Activated CD8-positive, alpha-beta T cell treated with anti-CD3 and anti-CD28 coated beads for 36 hours (primary cell): ENCODE measurements at places on chromosomes 2 and 18. TPM values are rescaled to one million over a fixed set of nuclear protein-coding genes. Genes with fewer than 3 reads are reported as not detected.

The HOXD13 gene
- total RNA-seq: not detected

The HES6 gene
- total RNA-seq: 5.6 TPM

The MROH2A gene
- not detected for total RNA-seq

The ZAP70 gene
- total RNA-seq: 218 TPM

The ALKAL2 gene
- not detected for total RNA-seq

The MARCHF4 gene
- total RNA-seq: not detected

The PDE11A gene
- not detected for total RNA-seq

The ZNF804A gene
- not detected for total RNA-seq

DNA sequence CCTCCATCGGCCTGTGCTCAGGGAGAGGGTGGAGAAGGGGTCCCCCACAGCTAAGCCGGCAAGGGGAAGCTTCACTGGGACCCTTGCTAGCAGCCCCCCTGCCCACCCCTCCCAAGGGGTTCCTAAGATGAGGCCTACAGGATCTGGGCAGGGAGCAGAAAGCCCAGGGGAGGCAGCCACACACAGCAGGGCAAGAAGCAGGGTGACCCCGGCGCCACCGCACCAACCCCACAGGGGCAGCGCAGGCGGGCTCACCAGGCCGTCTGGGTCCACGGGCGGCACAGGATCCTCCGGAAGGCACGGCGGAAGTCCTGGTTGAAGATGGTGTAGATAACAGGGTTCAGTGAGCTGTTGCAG lies 1.8 kb downstream of the ADRA2B start:
- peaks cover 10% of the 10 kb centered on the region for H3K27me3 ChIP-seq
- H3K36me3 ChIP-seq: no peaks in the 10 kb centered on the region
- H3K4me3 ChIP-seq: no peak overlapping the region
- H3K27ac ChIP-seq: no peak overlapping the region
- H3K4me1 ChIP-seq: peaks cover 10% of the 10 kb centered on the region

DNA sequence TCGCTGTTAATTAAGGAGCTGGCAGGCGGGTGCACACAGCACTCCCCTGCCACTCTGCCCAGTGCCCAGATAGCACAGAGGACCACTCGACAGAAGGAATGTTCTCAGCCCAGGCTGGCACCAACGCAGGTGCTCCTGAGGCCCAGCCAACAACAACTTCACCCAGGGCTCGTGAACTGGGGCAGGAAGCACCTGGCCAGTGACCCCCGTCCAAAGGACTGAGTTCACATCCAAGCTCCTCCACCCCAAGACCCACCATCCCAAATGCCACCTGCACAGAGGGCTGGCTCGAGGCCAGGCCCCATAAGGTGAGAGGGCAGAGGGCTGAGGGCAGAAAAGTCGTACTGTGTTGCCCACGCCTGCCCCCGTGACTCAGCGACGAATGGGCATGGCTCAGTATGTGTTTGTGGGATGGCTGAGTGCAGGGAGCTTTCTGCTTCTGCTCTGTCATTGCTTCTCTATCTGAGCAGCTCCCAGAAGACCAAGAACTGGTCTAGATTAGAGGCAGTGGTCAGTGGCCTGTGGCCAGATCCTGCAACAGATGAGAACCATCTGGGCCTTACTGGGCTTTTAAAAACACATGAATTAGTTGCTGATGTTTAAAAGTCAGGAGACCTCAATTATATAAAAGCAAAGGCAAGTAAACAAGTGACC lies 68.4 kb downstream of the POLR1A start:
- H3K27me3 ChIP-seq: no peaks in the 10 kb centered on the region
- peaks cover 86% of the 10 kb centered on the region for H3K4me1 ChIP-seq
- H3K36me3 ChIP-seq: peaks cover 76% of the 10 kb centered on the region

DNA sequence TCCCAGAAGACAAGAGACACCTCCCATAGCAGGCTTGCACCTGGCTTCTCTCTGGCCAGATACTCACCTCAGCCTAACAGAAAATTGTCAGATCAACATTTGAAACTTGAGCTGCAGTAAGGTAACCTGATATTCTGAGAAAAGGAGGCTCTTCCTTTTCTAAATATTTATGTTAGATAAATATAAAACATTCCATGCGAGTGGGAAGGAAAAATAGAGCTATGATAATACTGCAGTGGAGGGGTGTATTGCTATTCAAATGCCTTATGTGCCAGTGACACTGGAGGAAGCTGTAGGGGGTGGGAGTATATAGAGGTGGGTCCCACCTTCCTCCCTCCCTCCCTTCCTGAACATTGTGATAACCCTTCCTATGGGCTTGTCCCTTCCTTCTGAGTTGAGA lies 515.5 kb upstream of the CHAC2 start:
- DNase-seq: no peak
- H3K27me3 ChIP-seq: no peaks in the 10 kb centered on the region
- H3K4me1 ChIP-seq: no peaks in the 10 kb centered on the region
- H3K27ac ChIP-seq: no peak overlapping the region
- no peaks in the 10 kb centered on the region for H3K36me3 ChIP-seq
- H3K4me3 ChIP-seq: no peak overlapping the region

GRCh38 chr2:68388358-68388757 lies 23.3 kb downstream of the PLEK start:
- peak overlapping the region; percentile 89 for H3K27ac ChIP-seq
- H3K36me3 ChIP-seq: no peaks in the 10 kb centered on the region
- H3K4me3 ChIP-seq: peak overlapping the region; percentile 33
- no peaks in the 10 kb centered on the region for H3K27me3 ChIP-seq

DNA sequence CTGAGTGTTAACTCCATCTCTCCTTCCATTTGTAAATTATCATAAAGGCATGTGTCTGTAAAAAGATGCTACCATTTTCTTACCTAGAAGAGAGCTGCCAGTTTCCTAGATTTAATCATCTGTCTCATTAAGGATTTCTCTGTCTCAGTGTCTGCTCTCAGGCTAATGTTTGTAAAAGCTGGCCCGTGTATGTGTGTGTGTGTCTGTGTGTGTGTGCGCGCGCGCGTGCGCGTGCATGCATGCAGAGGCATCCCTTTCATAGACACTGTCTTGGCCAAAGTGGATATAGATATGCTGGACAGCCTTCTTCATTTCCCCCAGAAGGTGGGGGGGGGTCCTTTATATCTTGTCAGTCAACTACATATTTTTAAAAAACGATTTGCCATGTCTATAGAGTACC lies 18.9 kb downstream of the MGAT5 start:
- H3K27ac ChIP-seq: no peak overlapping the region
- H3K4me1 ChIP-seq: peaks cover 68% of the 10 kb centered on the region
- peaks cover 45% of the 10 kb centered on the region for H3K36me3 ChIP-seq
- no peak overlapping the region for H3K4me3 ChIP-seq

- no peak overlapping the region for H3K27ac ChIP-seq
- H3K4me3 ChIP-seq: no peak overlapping the region
- H3K36me3 ChIP-seq: no peaks in the 10 kb centered on the region
- DNase-seq: no peak
- H3K27me3 ChIP-seq: no peaks in the 10 kb centered on the region
Measured at GRCh38 chr2:5990086-5990485, 297.9 kb downstream of the SOX11 start.

- no peaks in the 10 kb centered on the region for H3K4me1 ChIP-seq
- H3K4me3 ChIP-seq: no peak overlapping the region
- DNase-seq: no peak
- H3K36me3 ChIP-seq: no peaks in the 10 kb centered on the region
Measured at GRCh38 chr18:68035774-68036522, 519.4 kb upstream of the DSEL start.

- H3K27me3 ChIP-seq: peaks cover 15% of the 10 kb centered on the region
- peaks cover 3% of the 10 kb centered on the region for H3K4me1 ChIP-seq
- H3K36me3 ChIP-seq: no peaks in the 10 kb centered on the region
- H3K27ac ChIP-seq: no peak overlapping the region
Measured at GRCh38 chr2:226716126-226716525, 83.5 kb downstream of the IRS1 start.

- no peaks in the 10 kb centered on the region for H3K4me1 ChIP-seq
- no peaks in the 10 kb centered on the region for H3K36me3 ChIP-seq
- H3K27ac ChIP-seq: no peak overlapping the region
- peaks cover 2% of the 10 kb centered on the region for H3K27me3 ChIP-seq
- H3K4me3 ChIP-seq: no peak overlapping the region
Measured at GRCh38 chr2:11842336-11842735, 95.9 kb downstream of the LPIN1 start.

GRCh38 chr2:186949726-186950256 lies 100.8 kb upstream of the ZSWIM2 start:
- no peak for DNase-seq
- H3K4me1 ChIP-seq: peaks cover 3% of the 10 kb centered on the region
- no peak overlapping the region for H3K27ac ChIP-seq

GRCh38 chr18:11751341-11752115 lies 62.5 kb downstream of the GNAL start:
- H3K4me3 ChIP-seq: no peak overlapping the region
- peaks cover 6% of the 10 kb centered on the region for H3K4me1 ChIP-seq
- no peak overlapping the region for H3K27ac ChIP-seq
- DNase-seq: no peak

- no peak overlapping the region for H3K27ac ChIP-seq
- H3K4me3 ChIP-seq: no peak overlapping the region
- H3K4me1 ChIP-seq: no peaks in the 10 kb centered on the region
- no peak for DNase-seq
- H3K36me3 ChIP-seq: no peaks in the 10 kb centered on the region
- H3K27me3 ChIP-seq: peaks cover 6% of the 10 kb centered on the region
Measured at GRCh38 chr18:34818064-34818463, 108.0 kb downstream of the DTNA start.
